ENCODE measurements at places on chromosomes 11 and 22.

DNA sequence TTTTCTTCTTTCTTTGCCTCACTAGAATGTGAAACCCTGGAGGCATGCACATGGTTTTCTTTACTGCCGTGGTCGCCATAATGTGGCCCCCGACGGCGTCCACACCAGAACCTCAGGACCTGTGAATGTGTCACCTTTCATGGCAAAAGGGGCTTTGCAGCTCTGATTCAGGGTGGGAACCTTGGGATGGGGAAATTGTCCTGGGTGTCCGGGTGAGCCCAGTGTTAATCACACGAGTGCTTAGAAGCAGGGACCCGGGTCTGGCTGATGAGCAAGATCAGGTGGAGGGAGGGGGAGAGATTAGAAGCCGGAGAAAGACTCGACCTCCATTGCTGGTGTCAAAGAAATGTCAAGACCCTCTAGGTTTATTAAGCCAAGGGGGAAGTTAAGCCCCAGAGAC, 74.7 kb upstream of the SHISAL1 start:
- DNase-seq = no peak

GRCh38 chr11:34640050-34640923, 19.4 kb downstream of the EHF start:
- no peak for DNase-seq

- DNase-seq = no peak
These were observed 35.8 kb upstream of the HMOX1 start for GRCh38 chr22:35344956-35345690.

DNA sequence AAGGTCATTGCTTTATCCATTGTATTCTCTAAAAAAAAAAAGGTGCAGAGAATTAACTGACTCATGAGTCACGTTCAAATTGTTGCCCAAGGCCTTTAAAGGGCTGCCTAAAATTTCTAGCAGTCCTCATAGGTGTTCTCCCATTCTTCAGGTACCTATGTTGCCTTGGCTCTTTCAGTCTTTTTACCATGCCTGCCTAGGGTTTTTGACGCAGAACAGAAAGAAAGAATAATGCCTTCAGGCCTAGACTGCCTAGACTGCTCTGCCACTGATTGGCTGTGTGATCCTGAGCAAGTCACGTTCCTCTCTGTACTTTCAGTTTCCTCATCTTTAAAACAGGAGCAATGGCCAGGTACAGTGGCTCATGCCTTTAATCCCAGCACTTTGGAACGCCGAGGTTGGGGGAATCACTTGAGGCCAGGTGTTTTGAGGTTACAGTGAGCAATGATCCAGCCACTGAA, 21.5 kb downstream of the CTSC start:
- DNase-seq = no peak

- DNase-seq = no peak
These were observed 156.7 kb downstream of the CTTN start for GRCh38 chr11:70555078-70555477.

DNA sequence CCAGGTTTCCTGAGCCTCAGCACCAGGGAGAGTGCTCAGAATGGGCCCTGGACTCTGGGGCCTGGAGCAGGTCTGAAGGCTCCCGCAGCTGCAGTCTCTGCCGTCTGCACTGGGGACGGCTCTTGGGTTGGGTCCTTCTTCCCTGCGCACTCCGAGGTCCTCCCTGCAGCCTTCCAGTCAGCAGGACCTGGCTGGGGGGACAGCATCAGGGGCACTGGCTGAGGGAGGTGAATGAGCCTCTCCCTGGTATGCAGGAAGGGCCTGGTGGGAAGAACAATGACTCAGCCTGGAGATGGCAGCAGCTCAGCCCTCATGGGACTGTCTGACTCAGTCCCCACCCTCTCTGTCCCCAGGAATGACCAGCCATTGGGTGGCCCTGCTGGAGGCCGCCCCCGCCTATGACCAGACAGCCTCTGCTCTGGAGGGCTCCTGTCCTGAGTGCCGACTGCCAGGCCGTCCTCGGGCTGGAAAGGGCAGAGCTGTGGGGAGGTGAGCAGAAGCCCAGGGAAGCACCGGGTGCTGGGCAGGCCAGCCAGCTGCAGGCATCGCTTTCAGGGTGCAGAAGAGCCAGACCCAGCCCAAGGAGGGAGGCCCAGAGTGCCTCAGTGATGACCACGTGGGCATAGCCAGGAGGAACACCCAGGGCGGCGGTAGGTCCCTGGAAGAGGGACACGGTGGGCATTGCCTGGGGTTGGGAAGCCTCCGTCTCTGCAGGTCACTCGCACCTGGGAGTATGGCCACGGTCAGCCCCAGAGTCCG, 455.0 kb downstream of the BRD1 start:
- no peak for DNase-seq

- no peak for DNase-seq
These were observed 5.0 kb upstream of the FGF19 start for GRCh38 chr11:69708736-69709401.

DNA sequence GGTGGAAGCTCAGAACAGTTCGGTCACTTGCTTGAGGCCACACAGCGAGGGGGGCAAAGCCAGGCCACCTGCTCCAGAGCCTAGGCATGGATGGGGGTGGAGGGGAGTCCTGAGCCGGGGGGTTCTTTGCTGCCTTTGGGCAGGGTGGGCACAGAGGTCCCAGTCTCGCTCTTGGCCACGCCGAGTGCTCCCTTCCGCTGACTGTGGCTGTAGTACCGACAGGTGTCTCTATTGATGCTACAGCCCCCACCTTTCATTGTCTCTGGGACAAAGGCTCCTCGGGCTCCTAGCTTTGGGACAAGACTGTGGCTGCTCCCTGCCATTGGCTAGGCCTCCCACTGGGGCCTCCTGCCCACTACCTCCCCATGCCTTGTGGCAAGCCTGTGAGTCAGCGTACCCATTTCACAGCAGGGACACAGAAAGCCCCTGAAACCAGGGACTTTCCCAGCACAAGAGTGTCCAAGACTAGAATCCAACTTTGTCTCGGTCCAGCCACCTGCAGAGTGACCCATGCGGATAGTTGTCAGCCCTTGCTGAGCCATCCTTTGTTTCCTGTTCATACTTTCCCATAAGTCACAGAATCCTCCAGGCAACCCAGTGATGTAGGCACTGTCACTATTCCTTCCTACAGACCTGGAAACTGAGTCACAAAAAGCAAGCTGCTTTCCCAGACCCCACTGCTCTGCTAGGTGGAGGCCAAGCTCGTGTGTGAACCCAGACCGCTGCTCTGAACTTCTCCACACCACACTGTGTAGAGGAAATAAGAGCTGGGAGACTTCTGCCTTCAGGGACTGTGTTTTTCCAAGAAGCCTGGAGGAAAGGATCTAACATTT, 17.2 kb downstream of the MYEOV start:
- peak; percentile 62 for DNase-seq

GRCh38 chr11:109726061-109726460, 304.1 kb downstream of the C11orf87 start:
- no peak for DNase-seq

- DNase-seq = no peak
These were observed 4.5 kb downstream of the PRDM11 start for GRCh38 chr11:45150943-45151342.

DNA sequence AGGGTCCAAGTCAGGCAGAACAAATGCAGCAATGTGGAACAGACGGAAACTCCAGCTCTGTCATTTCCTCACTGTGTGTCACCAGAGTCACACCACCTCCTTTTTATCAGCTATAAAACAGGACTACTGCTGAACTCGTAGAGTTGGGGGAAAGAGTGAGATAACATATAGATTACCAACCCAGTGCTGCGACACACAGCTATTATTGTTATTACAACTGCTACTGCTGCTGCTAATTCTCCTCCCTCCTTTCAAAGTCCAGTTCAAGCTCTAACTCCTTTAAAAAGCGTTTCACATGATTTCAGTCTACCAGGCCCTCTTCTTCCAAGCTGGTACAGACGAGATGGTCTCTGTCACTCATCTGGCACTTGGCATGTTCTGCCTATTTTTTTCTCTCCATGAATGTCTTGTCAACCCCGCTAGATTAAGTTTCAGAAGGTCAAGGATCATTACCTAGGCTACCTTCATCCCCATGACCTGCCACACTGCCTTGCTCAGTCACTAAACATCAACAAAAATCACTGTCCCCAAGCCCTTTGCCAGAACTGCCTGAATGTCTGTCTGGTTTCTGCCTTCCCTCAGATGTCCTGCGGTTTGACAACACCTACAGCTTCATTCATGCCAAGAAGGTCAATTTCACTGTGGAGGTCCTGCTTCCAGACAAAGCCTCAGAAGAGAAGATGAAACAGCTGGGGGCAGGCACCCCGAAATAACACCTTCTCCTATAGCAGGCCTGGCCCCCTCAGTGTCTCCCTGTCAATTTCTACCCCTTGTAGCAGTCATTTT, 3.7 kb upstream of the MTFP1 start:
- no peak for DNase-seq

GRCh38 chr11:126489836-126490660, 134.6 kb downstream of the ST3GAL4 start:
- no peak for DNase-seq

DNA sequence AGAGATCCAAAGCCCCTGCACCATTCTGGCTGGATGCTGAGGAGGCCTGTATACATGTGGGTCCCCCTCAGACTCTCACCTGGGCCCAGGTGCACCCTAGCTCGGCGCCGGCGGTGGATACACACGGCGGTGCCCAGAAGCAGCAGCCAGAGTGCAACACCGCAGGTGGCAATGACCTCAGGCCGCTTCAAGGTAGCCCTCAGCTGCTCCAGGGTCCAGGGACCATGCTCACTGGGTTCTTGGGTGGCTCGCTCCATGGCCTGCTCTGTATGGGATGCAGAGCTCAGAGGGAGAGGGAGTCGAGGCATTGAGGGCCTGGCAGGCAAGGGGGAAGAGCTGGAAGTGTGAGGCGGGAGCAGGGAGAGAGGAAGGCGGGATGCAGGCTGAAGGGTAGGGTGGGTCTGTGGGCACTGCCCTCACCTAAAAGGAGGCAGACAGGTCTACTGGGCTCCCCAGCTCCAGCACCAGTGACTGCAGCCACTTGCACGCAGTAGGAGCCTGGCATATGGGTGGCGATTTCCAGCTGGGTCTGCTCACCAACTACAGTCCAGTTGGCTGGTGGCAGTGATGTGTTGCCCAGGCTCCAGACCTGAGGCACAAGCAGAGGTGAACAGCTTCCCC, 3.8 kb downstream of the ROBO4 start:
- DNase-seq = no peak

- no peak for DNase-seq
These were observed 81.4 kb downstream of the SFI1 start for GRCh38 chr22:31577711-31578110.

All from activated CD4-positive, alpha-beta T cell treated with anti-CD3 and anti-CD28 coated beads for 36 hours (primary cell).